ENCODE measurements at places on chromosomes 5 and 9.

DNA sequence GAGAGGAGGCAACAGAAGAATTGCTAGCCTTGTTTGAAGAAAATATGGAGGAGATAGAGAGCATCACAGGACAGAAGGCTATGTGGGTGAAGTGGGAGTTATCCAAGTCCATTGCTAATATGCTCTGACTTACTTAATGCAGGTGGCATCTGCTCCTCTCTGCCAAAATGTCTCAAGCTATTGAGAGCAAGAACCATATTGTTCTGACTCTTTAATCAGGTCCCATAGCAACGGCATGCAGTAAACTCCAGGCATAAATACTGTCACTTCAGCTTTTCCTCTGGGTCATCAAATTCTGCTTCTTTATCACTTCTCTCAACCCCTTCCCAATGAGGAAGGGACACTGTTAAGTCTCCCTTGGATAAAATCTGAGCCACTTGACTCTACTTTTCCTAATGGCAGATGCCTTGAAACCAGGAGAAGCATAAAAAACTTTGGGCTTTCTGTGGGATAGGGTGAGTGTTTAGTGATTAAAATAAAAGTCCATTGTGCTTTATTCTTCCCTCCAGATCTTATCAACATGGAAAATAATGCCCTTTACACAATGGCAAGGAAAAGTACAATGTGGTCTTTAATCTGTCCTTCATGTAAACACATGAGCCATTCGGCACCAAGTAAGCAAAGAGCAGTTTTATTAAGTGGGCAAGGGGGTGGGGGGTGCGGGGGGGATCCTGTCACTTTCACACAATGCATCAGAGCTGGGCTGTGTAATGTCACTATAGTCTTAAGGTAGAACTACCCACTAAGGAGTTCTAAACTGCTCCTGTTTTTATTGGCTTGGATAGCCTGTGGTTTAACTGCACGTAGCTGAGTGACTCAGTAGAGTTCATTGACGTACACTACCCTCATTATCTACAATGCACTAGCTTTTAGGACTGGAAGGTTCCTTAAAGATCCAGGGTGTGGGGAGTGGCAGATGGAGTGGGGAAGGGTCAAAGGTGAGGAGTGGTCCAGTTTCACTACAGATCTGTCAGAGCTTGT, 71.0 kb upstream of the TARS1 start:
- DNase-seq: no peak

DNA sequence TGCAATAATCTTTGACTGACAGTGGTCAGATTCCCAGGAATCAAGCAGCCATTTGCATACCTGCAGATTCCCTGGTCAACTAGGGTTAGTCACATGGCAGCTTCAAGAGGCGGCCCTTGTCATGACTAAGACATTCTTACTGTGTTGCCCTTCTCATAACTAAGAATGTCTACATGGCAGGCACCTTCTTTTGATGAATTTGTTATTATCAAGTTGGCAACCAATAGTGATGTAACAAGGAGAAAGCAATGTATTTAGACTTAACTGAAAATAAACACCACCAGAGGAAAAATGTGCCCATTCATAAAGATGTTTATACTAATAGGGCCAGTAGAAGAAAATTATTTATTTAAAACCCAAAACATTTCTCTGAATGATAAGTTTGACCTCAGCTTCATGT, 215.6 kb downstream of the TLE1 start:
- DNase-seq: no peak

DNA sequence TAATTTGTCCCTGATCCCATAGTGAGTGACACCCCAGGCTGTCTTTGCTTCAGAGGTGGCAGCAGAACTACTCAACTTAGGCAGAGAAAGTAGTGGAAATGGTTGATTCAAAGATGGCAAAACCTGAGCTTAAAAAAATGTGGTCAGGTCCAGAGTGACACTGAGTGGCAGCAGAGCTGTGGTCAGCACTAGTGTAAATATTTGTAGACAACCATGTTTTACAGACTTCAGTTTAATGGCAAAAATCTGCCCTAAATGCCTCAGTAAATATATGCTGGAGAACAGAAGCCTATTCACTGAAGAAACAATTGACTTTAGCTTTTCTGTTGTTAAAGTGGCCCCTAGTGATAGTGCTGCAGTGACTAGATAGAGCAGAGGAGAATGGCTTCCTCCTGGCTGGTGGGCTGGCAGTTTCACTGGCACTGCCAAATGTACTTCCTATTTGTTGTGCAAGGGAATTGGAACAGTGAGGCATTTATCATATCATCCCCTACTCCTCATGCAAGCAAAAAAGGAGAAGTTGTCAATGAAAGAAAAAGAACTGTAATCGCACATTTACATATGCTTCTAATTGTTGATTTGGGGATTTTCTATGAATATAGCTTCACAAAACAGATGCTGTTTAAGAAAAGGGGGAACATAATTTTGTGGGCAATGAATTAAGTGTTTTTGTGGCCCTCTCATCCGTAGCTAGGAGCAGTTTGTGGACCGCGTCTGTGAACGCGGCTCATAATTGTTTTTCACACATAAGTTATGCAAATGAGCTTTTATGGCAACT, 12.0 kb downstream of the PBX3 start:
- no peak for DNase-seq

DNA sequence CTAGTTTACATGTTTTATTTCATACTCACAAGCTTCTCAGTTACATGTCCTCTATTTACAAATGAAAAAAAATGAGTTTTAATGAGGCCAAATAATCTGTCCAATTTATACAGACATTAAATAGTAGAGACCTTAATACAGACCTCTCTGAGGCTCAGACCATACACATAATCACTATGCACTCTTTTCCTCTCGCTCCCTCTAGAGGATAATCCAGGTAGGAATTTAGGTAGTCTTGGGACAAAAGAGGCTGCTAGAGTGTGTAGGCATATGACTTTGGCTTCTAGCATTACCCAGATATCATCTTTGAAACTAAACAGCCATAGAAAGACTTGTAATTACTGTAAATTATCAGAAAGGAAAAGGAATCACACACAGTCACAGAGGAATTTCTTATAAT, 444.7 kb downstream of the HINT1 start:
- no peak for DNase-seq

GRCh38 chr5:131224387-131225201, 39.3 kb upstream of the CDC42SE2 start:
- DNase-seq: no peak

Data from activated CD8-positive, alpha-beta memory T cell treated with anti-CD3 and anti-CD28 coated beads for 1 hour (primary cell).